Cardiac atrium fibroblast (primary cell): ENCODE measurements at places on chromosomes 13 and 19. TPM values are rescaled to one million over a fixed set of nuclear protein-coding genes. Genes with fewer than 3 reads are reported as not detected.

Gene MAST1
- 0.32 TPM in 1 of 2 replicates, not detected in the other for total RNA-seq

Gene NKG7
- total RNA-seq: not detected in 2 replicates

Gene AP2A1
- total RNA-seq: 189 and 206 TPM in 2 replicates

Gene MBD3L2
- total RNA-seq: not detected in 2 replicates

Gene IFNL1
- total RNA-seq: not detected in 2 replicates

Gene LENG9
- total RNA-seq: 3.6 and 4.9 TPM in 2 replicates

Gene NLRP9
- not detected in 2 replicates for total RNA-seq

Gene CYP4F12
- not detected in 2 replicates for total RNA-seq

Gene ATP13A1
- total RNA-seq: 69.7 and 112 TPM in 2 replicates
